ENCODE measurements at places on chromosomes 12 and 14. TPM values are rescaled to one million over a fixed set of nuclear protein-coding genes. Genes with fewer than 3 reads are reported as not detected.

GRCh38 chr12:51921017-51921725 lies 13.9 kb downstream of the ACVRL1 start:
- peak; percentile 55 for DNase-seq

- DNase-seq, result no peak
These were observed 410.1 kb downstream of the NAV3 start for GRCh38 chr12:78240827-78241226.

- no peak for DNase-seq
These were observed 17.9 kb upstream of the COL2A1 start for GRCh38 chr12:48022180-48022521.

GRCh38 chr12:80979816-80980215 lies 42.1 kb upstream of the LIN7A start:
- no peak for DNase-seq

GRCh38 chr12:76176940-76177339 lies 92.5 kb upstream of the NAP1L1 start:
- no peak for DNase-seq

- DNase-seq, result no peak
These were observed 19.2 kb downstream of the BLTP3B start for GRCh38 chr12:100123316-100124095.

DNA sequence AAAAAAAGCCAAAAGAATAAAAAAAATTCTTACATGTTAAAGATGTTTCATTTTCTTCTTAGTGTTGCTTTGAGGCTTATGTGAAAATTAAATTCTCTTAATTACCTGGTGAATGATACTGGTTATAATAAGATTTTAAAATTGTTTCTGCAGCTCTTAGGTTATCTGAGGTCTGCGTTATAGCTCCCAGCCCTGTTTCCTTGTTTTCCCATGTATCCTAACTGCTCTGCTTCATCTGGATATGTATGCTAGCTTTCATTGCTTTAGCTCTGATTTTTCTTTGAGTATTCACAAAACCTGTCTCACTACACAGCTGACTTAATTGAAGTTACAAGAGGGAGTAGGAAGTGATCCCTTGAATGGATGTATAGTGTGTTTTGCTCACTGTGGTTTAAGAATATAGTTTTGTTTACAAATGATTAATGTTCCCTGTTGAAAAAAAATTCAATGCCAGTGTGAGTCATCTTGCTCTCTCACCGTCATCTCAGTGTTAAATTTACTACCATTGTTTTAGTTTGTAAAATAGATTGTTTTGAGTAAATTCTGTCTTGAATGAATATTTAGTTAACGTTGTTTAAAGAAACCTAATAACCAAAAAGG lies 26.8 kb downstream of the CPSF6 start:
- DNase-seq, result no peak

DNA sequence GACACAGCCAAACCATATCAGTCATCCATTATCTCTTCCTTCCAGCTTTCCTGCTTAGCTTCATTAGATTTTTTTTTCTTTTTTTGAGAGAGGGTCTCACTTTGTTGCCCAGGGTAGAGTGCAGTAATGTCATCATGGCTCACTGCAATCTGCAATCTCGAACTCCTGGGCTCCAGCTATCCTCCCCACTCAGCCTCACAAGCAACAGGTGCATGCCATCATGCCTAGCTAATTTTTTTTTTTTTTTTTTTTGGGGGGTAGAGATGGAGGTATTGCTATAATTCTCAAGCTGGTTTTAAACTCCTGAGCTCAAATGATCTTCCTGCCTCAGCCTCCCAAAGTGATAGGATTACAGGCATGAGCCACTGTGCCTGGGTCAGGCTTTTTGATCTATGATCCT lies 38.3 kb upstream of the PPM1A start:
- DNase-seq, result no peak

- no peak for DNase-seq
These were observed 133.3 kb downstream of the CHST11 start for GRCh38 chr12:104590022-104590421.

DNA sequence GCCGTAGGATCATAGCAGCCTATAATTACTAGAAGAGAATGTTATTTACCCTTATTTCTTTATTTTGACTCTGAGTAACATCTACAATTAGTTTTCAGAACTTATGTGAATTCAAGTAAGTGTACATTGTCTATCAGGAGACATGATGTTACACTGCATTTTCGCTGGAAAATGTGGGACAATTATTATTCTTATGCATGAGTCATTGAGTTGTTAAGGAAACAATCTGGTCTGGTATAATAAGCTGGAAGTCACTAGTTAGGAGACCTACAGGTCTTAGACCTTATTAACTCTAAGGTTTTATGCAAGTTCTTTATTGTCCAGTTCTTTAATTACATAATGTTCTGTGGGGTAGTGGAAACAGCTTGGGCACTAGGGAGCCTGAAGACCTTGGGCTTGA lies 5.8 kb downstream of the KTN1 start:
- DNase-seq, result no peak

DNA sequence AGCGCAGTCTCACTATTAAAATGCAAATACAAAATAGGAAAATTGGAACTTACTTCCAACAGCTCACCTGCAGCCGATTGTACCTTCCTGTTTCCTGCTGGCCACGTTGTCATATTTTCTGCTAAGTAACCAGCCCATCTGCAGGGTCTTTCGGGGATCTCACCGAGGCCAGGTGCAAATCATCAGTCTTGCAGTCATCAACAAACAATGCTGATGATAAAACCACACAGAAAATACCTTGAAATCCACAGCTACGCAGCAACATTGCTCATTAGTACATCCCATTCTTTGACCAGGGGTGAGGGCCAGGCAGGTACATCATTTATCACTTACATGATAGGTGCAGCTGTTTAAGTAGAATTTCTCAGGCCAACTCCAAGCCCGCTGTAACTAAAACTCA lies 406.9 kb downstream of the TMEM121 start:
- DNase-seq, result no peak

DNA sequence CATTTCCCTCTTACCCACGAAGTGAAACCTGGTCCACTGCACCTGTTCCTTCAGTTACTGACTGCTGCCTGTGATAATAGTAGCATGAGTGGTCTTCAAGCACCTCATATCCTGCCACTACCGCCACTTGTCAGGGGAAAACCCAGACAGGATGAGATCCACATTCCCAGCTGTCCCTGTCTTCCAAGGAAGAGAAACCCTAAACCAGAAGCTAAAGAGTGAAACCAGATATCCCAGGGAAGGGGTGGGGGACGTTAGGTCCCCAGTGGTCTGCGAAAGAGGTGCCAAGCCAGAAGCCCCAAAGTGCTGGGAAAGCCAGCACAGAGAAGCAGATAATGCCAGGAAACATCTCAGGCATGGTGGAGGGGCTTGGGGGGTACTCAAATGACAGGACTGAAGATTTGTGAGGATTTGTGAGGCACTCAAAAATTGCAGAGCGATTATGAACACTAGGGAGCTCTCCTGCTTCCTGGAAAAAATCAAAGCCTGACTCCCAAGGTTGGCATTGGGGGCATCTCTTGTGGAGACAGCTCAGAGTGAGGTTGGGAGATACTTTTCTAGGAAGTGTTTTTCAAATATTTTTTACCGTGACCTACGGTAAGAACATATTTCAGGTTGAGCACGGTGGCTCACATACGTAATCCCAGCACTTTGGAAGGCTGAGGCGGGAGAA lies 77.9 kb downstream of the TMEM30B start:
- no peak for DNase-seq

DNA sequence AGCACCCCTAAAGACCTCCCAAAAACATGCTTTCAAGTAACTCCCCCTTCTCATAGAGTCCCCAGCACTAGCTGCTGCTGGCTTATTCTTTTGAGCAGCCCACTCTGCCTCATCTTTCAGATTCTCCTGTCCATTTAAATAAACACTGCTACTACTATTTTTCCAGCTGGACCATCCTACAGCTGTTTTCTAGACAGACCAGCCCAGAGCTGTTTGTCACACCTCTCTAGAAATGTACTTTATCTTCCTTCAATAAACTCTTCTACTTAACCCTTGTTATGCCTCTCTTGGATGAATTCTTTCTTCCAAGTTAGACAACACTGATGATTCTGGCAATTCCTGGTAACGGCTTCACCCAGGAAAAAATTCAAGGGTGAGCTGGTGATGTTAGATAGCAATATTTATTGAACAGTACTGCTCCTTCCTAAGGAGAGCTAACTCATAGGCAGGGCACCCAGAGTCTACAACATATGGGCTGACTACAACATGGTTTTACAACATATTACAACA lies 995.7 kb downstream of the LRFN5 start:
- DNase-seq, result peak; percentile 74

DNA sequence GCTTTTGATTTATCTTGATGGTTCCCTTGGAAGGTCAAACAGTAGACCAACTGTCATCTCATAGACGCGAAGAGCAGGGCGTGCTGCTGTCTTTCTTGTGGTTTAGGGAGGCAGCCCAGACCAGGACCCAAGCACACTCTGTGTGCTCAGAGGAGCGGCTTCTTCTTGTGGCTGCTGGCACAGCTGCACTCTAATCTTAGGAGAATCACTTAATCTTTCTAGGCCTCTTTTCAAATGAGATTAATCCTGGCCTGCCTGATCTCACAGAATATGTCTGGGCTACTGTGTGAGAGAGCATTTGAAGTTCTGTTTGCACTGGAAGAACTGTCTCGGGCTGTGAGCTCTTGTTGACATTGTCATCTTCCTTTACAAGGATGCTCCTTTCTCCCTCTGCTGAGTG lies 60.0 kb upstream of the TRAF3 start:
- DNase-seq, result no peak

GRCh38 chr12:26340649-26341048 lies 145.3 kb downstream of the SSPN start:
- no peak for DNase-seq

GRCh38 chr14:68214431-68214830 lies 394.9 kb downstream of the RAD51B start:
- DNase-seq, result no peak

DNA sequence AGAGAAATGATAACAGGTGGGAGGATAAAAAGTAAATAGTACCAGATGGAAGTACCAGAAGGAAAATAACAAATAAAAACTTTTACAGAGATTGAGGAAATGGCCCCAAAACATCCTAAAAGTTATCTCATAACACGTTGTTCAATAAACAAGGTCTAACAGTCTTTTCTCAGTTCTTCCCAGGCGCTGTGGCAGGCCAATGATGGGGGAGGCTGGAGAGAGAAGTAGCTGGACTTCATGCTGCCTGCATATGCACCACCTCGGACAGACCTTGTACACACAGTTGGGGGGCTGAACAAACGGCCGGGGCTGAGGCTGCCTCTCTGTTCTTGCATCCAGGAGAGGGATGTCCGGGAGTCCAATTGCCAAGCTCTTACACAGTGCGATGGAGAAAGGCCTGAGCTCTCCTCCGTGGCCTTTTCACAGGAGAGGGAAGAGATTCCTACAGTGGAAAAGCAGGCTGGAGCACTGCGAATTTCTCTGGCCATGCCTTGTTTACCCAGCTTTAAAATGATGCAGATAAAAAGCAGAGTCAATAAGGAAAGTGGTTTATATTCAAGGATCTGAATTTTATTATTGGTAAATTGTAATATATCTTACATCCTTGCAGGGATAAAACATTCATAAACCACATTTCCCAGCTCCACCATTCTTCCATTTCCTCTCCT lies 109.8 kb downstream of the PHLDA1 start:
- DNase-seq, result peak; percentile 64

- no peak for DNase-seq
These were observed 333.8 kb downstream of the PDZRN4 start for GRCh38 chr12:41521872-41522379.

- no peak for DNase-seq
These were observed 343.2 kb downstream of the NELL2 start for GRCh38 chr12:44532940-44533339.

DNA sequence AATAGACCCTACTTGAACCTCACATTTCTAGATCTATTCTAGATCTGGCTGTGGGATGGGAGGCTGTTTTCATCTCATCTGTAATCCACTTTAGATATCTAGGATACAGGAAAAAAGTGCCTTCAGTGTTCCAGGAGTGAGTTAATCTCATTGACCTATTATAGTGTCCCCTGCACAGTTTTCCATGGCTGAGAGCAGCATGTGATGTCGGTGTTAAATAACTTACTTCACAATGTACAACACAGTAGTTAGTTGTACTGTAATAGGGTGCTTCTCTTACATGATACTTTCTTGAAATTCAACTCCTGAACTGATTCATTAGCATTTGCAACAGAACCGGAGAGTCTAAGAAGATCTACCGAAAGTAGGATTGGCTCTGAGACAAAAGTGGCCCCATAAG lies 62.6 kb downstream of the TMEM117 start:
- no peak for DNase-seq

DNA sequence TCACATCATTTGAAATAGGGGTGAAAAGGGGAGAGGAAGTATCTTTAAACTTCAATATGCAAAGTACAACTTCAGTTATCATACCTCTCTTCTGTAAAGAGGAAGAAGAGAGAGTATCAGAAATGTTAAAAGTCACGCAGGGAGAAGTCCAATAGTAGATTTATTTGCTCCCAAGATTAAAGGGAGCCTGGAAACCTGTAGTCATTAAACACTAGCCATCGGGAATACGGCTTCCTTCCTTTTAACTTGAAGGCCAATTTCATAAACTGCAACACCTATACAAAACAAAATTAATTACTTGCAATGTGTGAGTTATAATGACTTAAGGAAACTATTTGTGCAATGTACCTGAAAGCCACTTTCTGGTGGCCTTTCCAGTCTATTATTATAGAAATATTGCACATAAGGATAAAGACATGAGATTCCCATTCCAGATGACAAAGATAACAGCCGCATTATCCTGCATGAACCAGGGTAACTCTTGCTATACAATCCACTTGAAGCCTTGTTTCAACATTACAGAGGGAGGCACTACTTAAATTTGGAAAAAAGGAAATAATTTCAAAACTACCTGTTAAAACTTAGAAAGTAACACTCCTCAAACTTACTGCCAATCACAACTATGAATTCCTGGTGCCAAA lies 4.6 kb downstream of the BTG1 start:
- DNase-seq, result peak; percentile 61

DNA sequence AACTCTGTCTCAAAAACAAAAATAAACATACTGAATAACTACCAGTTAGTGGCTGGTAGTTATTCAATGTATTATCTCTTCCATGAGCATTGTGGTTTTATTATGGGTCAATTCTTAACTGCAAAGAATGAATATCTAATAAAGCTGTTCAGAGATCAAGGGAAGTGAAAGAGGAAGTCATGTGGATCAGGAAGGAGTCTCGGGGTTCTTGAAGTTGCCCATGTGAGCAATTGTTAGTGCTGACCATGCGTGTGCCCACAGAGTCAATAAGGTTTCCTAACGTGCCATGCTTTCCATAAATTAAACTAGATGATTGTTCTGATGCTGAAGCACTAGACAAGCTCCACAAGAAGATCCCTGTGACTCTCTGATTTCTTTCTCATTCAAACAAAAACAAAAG lies 136.5 kb upstream of the CPSF6 start:
- no peak for DNase-seq

- DNase-seq, result no peak
These were observed 1212.4 kb upstream of the TMEM132C start for GRCh38 chr12:127054531-127054930.

- no peak for DNase-seq
These were observed 64.1 kb downstream of the NELL2 start for GRCh38 chr12:44812062-44812461.

CLEC2A gene
- total RNA-seq, result not detected

RNF41 gene
- total RNA-seq, result 49.5 TPM

BLOC1S1 gene
- 53.9 TPM for total RNA-seq

AMIGO2 gene
- total RNA-seq, result 17.7 TPM

OTUB2 gene
- 2.2 TPM for total RNA-seq

KRT6C gene
- total RNA-seq, result not detected

RFX4 gene
- not detected for total RNA-seq

TAS2R43 gene
- total RNA-seq, result 15.1 TPM

TRIM9 gene
- 0.63 TPM for total RNA-seq
